Left lung (tissue), 14 donors: ENCODE measurements at places on chromosomes 6 and 20. TPM values are rescaled to one million over a fixed set of nuclear protein-coding genes. Genes with fewer than 3 reads are reported as not detected.

GRCh38 chr6:118500130-118501015 is 47.7 kb upstream of the PLN start:
- H3K27me3 ChIP-seq: no peaks in the 10 kb centered on the region
- H3K27ac ChIP-seq: no peak overlapping the region
- H3K4me3 ChIP-seq: no peak overlapping the region
- H3K36me3 ChIP-seq: no peaks in the 10 kb centered on the region
- no peak for DNase-seq
- no peaks in the 10 kb centered on the region for H3K4me1 ChIP-seq

- DNase-seq: no peak
- H3K27ac ChIP-seq: no peak overlapping the region
- no peaks in the 10 kb centered on the region for H3K4me1 ChIP-seq
- no peaks in the 10 kb centered on the region for H3K27me3 ChIP-seq
Observed at GRCh38 chr6:69294407-69294806, 502.4 kb downstream of the LMBRD1 start.

GRCh38 chr20:56924292-56925081 is 295.4 kb downstream of the TFAP2C start:
- H3K36me3 ChIP-seq: no peaks in the 10 kb centered on the region
- no peak overlapping the region for H3K27ac ChIP-seq
- peaks cover 63% of the 10 kb centered on the region for H3K27me3 ChIP-seq

GRCh38 chr6:91672201-91672600 is 1085.3 kb upstream of the MAP3K7 start:
- H3K27ac ChIP-seq: no peak overlapping the region
- no peak for DNase-seq
- no peaks in the 10 kb centered on the region for H3K4me1 ChIP-seq
- H3K27me3 ChIP-seq: no peaks in the 10 kb centered on the region

GRCh38 chr20:44728801-44729443 is 13.8 kb downstream of the CCN5 start:
- no peaks in the 10 kb centered on the region for H3K27me3 ChIP-seq
- H3K27ac ChIP-seq: no peak overlapping the region
- peaks cover 4% of the 10 kb centered on the region for H3K4me1 ChIP-seq

DNA sequence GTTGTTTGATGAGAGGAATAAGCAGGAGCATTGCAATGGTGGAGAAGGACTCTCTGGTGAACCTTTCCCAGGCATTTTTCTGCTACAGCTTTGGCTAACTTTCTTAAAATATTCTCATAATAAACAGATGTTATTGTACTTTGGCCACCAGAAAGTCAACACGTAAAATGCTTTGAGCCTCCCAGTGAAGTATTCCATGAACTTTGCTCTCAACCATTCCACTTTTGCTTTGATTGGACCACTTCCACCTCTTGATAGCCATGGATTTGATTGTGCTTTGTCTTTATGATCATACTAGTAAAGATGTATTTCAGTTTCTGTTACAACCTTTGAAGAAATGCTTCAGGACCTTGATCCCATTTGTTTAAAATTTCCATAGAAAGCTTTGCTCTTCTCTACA is 241.1 kb downstream of the TENT5A start:
- H3K4me3 ChIP-seq: no peak overlapping the region
- H3K36me3 ChIP-seq: no peaks in the 10 kb centered on the region
- no peak overlapping the region for H3K27ac ChIP-seq
- H3K4me1 ChIP-seq: no peaks in the 10 kb centered on the region
- no peaks in the 10 kb centered on the region for H3K27me3 ChIP-seq

GRCh38 chr6:149342525-149342924 is 25.0 kb downstream of the TAB2 start:
- H3K27ac ChIP-seq: peak overlapping the region; percentile 65
- peaks cover 73% of the 10 kb centered on the region for H3K4me1 ChIP-seq
- H3K36me3 ChIP-seq: no peaks in the 10 kb centered on the region
- H3K4me3 ChIP-seq: no peak overlapping the region

DNA sequence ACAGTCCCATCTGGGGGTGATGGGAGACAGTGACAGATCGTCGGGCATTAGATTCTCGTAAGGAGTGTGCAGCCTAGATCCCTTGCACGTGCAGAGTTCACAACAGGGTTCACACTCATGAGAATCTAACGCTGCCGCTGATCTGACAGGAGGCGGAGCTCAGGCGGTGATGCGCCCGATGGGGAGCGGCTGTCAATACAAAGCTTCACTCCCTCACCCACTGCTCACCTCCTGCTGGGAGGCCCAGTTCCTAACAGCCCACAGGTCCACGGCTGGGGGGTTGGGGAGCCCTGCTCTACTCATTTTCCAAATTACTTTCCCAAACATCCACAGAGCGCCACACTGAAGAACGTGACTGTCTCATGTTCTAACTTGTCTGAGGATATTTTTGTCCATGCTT is 25.3 kb downstream of the CTCFL start:
- H3K4me1 ChIP-seq: peaks cover 31% of the 10 kb centered on the region
- DNase-seq: no peak
- peaks cover 9% of the 10 kb centered on the region for H3K27me3 ChIP-seq
- H3K36me3 ChIP-seq: no peaks in the 10 kb centered on the region

DNA sequence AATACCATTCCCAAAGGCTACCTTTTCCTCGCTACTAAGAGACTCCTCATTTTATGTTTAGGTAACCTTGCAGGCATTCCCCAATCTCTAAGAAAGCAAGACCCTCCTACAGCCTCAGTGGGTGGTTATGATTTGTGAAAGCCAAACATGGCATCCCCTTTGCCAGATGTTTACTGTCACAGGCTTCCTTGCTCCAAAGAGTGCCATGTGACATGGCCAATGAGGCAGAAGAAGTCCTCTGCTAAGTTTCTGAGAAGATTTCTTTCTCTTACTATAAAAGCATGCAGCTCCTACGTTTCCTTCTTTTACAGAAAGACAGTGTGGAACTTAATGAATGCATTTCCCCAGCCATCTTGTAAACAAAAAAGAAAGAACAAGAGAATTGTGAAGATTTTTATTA is 688.2 kb downstream of the TBC1D32 start:
- H3K4me1 ChIP-seq: no peaks in the 10 kb centered on the region
- H3K27me3 ChIP-seq: no peaks in the 10 kb centered on the region
- H3K36me3 ChIP-seq: no peaks in the 10 kb centered on the region
- no peak overlapping the region for H3K27ac ChIP-seq
- no peak for DNase-seq

DNA sequence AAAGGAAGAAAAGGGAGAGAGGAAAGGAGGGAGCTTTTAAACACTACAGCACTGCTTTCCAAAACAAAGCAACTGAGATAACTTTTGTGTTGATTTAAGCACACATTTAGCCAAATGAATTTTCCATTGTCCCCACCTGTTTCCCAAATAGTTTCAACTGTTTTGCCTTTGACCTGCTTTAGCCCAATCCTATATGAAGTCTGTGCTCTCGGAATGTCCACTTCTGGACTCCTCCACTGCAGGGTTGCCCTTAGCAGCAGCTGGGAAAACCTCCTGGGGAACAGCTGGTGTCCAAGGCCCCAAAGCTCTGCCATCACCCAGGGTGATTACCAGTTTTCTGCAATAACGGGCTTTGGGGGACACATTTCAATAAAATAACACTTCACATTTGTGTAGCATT is 44.9 kb upstream of the PKHD1 start:
- H3K27ac ChIP-seq: no peak overlapping the region
- H3K4me3 ChIP-seq: no peak overlapping the region
- no peak for DNase-seq
- no peaks in the 10 kb centered on the region for H3K4me1 ChIP-seq
- H3K36me3 ChIP-seq: no peaks in the 10 kb centered on the region

DNA sequence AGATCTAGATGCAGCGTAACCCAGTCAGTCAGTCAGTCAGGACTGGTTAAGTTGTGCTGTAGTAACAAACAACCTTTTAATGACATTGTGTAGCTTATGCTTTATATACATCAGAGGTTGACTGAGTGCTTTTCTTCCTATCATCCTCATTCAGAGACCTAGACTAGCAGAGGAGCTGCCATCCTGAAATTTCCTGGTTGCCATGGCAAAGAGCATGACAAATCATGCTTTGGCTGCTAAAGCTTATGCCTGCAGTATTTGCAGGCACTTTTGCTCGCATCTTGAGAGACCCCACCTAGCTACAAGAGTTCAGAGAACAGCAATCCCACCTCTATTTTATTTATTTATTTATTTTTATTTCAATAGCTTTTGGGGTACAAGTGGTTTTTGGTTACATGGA is 244.0 kb downstream of the BTBD3 start:
- H3K36me3 ChIP-seq: no peaks in the 10 kb centered on the region
- DNase-seq: no peak
- no peaks in the 10 kb centered on the region for H3K27me3 ChIP-seq

DNA sequence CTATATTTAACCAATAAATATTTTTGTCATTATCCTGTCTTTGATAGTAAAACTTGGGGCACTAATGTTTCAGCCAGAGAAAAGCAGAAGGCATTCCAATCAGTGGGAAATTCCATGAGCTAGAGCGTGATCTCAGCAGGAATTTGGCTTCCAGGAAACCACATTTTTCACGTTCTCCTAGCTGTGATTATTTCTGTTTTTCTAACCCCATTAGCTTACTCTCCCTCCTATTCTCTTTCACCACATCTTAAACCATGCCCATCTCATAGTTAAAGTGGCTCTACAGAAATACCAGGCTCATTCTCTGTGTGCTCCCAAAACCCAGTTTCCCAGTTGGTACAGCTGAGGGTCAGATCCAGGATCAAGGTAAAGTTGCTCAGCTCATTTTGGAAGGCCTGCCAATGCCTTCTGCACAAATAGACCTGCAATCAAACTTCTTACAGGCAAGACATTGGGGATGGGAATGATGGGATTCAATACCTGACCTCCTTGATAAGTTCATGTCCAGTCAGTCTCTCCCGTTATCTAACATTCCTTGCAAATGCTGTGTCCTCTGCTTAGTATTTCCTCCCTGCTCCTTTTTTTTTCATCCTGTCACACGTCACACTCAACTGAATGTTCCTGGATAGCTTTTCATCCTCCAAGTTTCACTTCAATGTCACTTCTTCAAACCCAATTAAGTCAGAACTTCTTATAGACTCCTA is 33.1 kb upstream of the TMEM30A start:
- no peaks in the 10 kb centered on the region for H3K27me3 ChIP-seq
- H3K4me1 ChIP-seq: no peaks in the 10 kb centered on the region
- no peak for DNase-seq
- H3K36me3 ChIP-seq: no peaks in the 10 kb centered on the region

GRCh38 chr6:109186012-109186411 is 90.7 kb downstream of the CEP57L1 start:
- H3K27me3 ChIP-seq: no peaks in the 10 kb centered on the region
- H3K36me3 ChIP-seq: no peaks in the 10 kb centered on the region
- no peak for DNase-seq
- H3K4me1 ChIP-seq: peaks cover 5% of the 10 kb centered on the region

- H3K27ac ChIP-seq: no peak overlapping the region
- H3K4me1 ChIP-seq: no peaks in the 10 kb centered on the region
- H3K4me3 ChIP-seq: no peak overlapping the region
- no peaks in the 10 kb centered on the region for H3K27me3 ChIP-seq
Observed at GRCh38 chr6:96157018-96157565, 141.3 kb downstream of the FUT9 start.

- peak overlapping the region; percentile 38 for H3K27ac ChIP-seq
- peaks cover 6% of the 10 kb centered on the region for H3K4me1 ChIP-seq
- no peaks in the 10 kb centered on the region for H3K36me3 ChIP-seq
- no peak for DNase-seq
Observed at GRCh38 chr20:47605673-47606413, 104.2 kb downstream of the NCOA3 start.

DNA sequence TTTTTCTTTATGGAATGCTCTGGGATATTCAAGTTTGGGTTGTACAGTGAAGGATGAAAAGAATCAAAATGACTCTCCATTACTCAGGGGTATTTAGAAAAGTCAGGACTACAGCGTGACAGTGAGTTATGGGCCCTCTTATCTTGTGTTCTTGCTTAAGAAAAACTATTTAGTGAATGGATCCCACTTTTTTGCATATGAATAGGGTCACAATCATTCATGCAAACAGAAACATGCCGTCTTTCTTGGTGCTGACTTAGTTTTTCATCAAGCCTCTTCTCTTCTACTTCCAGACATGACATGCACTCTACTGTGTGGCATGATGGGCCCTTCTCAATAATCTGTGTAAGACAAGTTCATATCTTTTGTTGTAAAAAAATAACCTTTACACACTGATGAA is 488.4 kb upstream of the MMS22L start:
- no peaks in the 10 kb centered on the region for H3K4me1 ChIP-seq
- H3K27me3 ChIP-seq: no peaks in the 10 kb centered on the region
- no peak for DNase-seq
- no peaks in the 10 kb centered on the region for H3K36me3 ChIP-seq
- no peak overlapping the region for H3K27ac ChIP-seq
- H3K4me3 ChIP-seq: no peak overlapping the region

DNA sequence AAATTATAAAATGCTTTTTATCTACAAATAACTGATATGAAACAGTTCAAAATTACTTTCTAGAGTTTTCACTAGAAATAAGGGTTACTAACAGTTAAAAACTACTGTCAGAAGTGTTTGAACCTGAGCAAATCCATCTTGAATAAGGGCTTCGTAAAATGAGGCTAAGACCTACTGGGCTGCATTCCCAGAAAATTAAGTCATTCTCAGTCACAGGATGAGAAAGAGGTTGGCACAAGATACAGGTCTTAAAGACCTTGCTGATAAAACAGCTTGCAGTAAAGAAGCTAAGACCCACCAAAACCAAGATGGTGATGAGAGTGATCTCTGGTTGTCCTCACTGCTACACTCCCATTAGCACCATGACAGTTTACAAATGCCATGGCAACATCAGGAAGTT is 93.7 kb downstream of the PLG start:
- no peak for DNase-seq
- H3K4me3 ChIP-seq: no peak overlapping the region
- no peaks in the 10 kb centered on the region for H3K27me3 ChIP-seq
- no peak overlapping the region for H3K27ac ChIP-seq
- H3K4me1 ChIP-seq: no peaks in the 10 kb centered on the region

- H3K4me1 ChIP-seq: peaks cover 7% of the 10 kb centered on the region
- DNase-seq: no peak
- H3K27me3 ChIP-seq: no peaks in the 10 kb centered on the region
Observed at GRCh38 chr6:106167096-106167814, 81.1 kb downstream of the PRDM1 start.

- no peak for DNase-seq
- H3K4me3 ChIP-seq: no peak overlapping the region
- no peak overlapping the region for H3K27ac ChIP-seq
- H3K36me3 ChIP-seq: no peaks in the 10 kb centered on the region
Observed at GRCh38 chr6:165223101-165223500, 86.3 kb downstream of the C6orf118 start.

DAAM2 gene
- 43.7 TPM for total RNA-seq

KCNK16 gene
- not detected for total RNA-seq

KATNA1 gene
- total RNA-seq: 11.6 TPM

PAX1 gene
- not detected for total RNA-seq

ADGRG6 gene
- total RNA-seq: 34.2 TPM

C6orf163 gene
- total RNA-seq: 2.1 TPM
